ENCODE measurements at places on chromosomes 13 and 19.

GRCh38 chr19:20664901-20665781 lies 3.8 kb upstream of the ZNF626 start:
- peak; percentile 23 for DNase-seq

- peak; percentile 61 for DNase-seq
Observed at GRCh38 chr19:17255150-17255621, 9.4 kb downstream of the USHBP1 start.

- DNase-seq, result no peak
Observed at GRCh38 chr13:36885901-36886300, 34.1 kb downstream of the SMAD9 start.

- peak; percentile 71 for DNase-seq
Observed at GRCh38 chr13:112893570-112894422, 75.2 kb upstream of the MCF2L start.

DNA sequence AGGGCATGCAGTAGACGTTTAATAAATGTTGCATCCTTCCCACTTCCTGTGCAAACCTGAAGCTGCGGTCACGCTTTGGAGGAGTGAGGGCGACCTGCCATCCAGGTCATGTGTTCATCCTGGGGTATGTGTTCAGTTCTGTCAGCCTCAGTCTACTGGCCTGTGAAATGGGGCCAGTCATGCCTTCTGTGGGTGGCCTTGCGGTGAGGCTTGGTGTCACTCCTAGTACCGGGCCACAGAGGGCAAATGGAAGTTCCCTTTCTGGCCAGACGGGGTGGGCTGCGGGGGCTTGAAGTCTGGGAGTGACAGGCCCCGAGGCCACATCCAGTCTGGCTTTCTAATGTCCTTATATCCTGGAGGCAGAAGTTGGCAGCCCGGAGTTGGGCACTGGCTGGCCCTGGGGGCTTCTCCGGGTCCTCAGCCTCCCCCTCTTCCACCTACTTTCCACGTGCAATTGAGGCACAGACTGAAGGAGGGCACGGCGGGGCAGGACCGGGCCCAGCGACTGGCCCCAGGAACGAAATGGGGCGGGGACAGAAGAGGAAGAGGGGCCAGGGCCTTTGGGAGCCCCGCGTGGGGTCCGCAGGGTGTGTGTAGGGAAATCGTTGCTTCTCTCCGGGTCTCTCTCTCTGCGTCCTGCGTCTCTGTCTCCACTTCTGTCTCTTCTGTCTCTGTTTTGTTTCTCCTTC lies 11.1 kb downstream of the PDE4A start:
- DNase-seq, result peak; percentile 44

- peak; percentile 90 for DNase-seq
Observed at GRCh38 chr19:54172471-54173358, at the start of gene TMC4. Gene TMC4 (minus strand): TSS chr19:54173160. CDS start chr19:54173117, 43 bp downstream.

GRCh38 chr13:43200736-43201135 lies 177.3 kb downstream of the DNAJC15 start:
- no peak for DNase-seq

DNA sequence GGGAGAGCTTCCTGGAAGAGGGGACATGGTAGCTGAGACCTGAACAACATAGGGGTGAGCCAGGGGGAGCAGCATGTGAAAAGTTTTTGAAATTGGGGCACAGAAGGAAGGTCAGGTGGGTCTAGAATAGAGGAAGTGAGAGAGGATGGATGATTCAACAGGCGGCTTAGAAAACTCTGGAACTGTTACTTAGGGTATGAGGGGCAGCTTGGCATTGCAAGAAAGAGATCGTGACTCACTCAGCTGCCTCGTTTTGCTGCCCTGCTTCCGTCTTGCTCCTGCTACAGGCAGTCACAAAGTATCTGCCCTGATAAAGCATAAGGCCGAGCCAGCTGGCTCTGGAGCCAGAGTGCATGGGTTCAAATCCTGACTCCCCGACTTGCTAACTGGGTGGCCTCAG lies 1.3 kb upstream of the CEACAM20 start:
- DNase-seq, result no peak

GRCh38 chr19:45765702-45766295 lies 3.3 kb downstream of the SIX5 start:
- peak; percentile 66 for DNase-seq

- no peak for DNase-seq
Observed at GRCh38 chr13:102729560-102730270, 34.9 kb upstream of the METTL21C start.

GRCh38 chr13:24512197-24512907 lies at the start of gene PARP4:
Gene PARP4 (minus strand): TSS chr13:24512778. CDS start chr13:24503776, 9,002 bp downstream.
- peak; percentile 75 for DNase-seq

DNA sequence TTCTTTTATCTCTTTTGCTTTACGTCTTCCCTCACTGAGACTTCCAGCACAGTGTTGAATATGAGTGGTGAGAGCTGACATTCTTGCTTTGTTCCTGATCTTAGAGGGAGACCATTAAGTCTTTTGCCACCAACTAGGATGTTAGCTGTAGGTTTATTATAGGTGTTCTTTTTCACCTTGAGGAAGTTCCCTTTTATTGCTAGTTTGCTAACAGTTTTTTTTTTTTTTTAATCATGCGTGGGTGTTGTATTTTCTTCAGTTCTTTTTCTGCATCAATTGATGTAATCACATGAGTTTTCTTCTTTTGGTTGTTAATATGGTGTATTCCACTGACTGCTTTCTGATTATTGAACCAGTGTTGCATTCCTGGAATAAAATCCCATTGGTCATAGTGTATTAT lies 21.1 kb downstream of the AP1M1 start:
- no peak for DNase-seq

DNA sequence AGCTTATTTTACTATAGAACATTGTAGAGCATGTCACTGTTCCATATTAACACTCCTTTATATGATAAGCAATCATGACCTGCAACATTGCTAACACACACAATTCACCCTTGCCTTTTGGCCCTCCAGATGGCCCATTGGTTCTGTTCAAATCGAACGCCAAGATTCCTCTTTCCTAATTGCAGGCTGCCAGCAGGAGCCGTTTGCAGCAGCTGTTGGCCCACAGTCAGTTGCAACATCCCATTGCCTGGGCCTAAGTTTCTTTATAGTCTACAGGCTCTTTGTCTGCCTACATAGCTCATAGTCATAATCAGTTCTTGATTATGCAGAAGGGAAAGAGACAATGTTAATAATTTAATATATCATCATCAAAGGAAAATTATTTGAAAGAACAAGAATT lies 37.6 kb downstream of the KCTD12 start:
- DNase-seq, result no peak

GRCh38 chr19:38203197-38203596 lies 20.8 kb downstream of the DPF1 start:
- no peak for DNase-seq

GRCh38 chr19:42436006-42436405 lies 6.7 kb downstream of the CXCL17 start:
- DNase-seq, result no peak

GRCh38 chr19:1567848-1568227 lies 287 bp downstream of the MEX3D start:
- no peak for DNase-seq

GRCh38 chr19:35184884-35185283 lies 30.3 kb downstream of the FXYD5 start:
- DNase-seq, result no peak

GRCh38 chr13:58085819-58086218 lies 454.3 kb downstream of the PCDH17 start:
- no peak for DNase-seq

DNA sequence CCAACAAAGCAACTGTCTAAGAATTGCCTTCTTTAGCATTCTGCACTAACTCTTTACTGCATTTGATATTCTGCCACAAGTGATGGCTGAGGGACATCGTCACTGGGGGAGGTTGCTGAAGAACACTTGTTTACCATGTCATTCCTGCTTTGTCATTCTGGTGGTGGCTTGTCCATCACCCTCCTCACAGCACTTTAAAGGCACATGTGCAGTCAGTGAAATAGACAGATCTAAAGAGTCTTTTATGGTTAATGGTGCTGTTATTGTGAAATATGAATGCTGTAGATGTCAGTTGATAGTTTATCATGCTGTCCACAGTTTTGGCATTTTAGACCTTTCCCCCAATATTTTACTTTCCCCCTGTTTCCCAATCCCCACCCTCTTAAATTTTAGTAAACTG lies 120.9 kb upstream of the TSC22D1 start:
- no peak for DNase-seq

- no peak for DNase-seq
Observed at GRCh38 chr13:114258589-114258988, 22.8 kb upstream of the UPF3A start.

DNA sequence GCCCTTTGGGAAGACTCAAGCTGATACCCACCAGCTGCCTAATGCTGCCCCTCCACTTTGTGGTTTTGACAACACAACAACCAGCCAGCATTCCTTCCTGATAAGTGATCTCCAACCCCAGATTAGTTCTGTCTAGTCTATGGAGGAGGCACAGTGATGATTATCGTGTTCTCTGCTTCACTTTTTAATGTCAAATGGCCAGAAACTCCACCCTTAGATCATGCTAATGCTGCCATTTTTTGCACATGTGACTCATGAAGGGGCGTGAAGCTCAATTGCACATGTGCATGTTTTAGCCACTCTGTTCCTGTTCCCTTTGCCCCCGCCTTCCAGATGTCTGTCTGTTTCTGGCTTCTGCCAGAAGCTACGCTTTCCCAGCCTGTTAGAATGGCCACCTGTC lies 199.8 kb downstream of the COG6 start:
- DNase-seq, result no peak

GRCh38 chr13:46571189-46571908 lies 18.4 kb downstream of the LRCH1 start:
- no peak for DNase-seq

GRCh38 chr19:14478113-14478545 lies 3.0 kb upstream of the PTGER1 start:
- peak; percentile 70 for DNase-seq

DNA sequence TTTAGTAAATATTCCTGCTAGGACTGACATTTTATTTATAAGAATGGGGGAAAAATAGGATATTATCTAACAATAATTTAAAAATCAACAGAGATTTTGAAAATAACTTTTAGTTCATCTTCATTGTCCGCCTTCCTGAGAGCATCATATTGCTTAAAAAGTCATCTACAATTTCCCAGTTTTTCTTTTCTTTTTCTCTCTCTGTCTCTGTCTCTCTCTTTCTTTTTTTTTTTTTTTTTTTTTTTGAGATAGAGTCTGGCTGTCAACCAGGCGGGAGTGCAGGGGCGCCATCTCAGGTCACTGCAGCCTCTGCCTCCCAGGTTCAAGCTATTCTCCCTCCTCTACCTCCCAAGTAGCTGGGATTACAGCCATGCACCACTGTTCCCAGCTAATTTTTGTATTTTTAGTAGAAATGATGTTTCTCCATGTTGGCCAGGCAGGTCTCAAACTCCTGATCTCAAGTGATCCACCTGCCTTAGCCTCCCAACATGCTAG lies 276.3 kb downstream of the DACH1 start:
- DNase-seq, result no peak

- peak; percentile 24 for DNase-seq
Observed at GRCh38 chr13:26050568-26051230, 1.1 kb downstream of the SHISA2 start.

GRCh38 chr13:112825071-112825470 lies 135.2 kb downstream of the ATP11A start:
- DNase-seq, result no peak

- DNase-seq, result no peak
Observed at GRCh38 chr13:105097521-105097920, 1437.9 kb downstream of the EFNB2 start.

DNA sequence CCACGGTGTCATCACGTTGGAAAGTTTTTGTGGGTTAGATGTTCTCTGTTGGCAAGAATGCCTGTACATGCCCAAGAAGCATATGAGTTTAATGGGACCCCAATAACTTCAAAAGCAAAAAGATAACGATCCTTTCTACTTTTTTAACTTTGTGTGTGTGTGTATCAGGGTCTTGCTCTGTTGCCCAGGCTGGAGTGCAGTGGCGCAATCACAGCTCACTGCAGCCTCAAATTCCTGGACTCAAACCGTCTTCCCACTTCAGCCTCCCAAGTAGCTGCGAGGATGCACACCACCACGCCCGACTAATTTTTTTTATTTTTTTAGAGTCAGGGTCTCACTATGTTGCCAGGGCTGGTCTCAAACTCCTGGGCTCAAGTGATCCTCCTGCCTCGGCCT lies 34.3 kb upstream of the TPM4 start:
- no peak for DNase-seq

GRCh38 chr13:93824286-93824685 lies 597.7 kb downstream of the GPC6 start:
- no peak for DNase-seq

GRCh38 chr19:13085666-13086065 lies 17.0 kb downstream of the LYL1 start:
- no peak for DNase-seq

GRCh38 chr13:25203127-25203740 lies 31.1 kb upstream of the AMER2 start:
- DNase-seq, result no peak

GRCh38 chr19:47447470-47448359 lies 24.0 kb downstream of the SLC8A2 start:
- peak; percentile 66 for DNase-seq

DNA sequence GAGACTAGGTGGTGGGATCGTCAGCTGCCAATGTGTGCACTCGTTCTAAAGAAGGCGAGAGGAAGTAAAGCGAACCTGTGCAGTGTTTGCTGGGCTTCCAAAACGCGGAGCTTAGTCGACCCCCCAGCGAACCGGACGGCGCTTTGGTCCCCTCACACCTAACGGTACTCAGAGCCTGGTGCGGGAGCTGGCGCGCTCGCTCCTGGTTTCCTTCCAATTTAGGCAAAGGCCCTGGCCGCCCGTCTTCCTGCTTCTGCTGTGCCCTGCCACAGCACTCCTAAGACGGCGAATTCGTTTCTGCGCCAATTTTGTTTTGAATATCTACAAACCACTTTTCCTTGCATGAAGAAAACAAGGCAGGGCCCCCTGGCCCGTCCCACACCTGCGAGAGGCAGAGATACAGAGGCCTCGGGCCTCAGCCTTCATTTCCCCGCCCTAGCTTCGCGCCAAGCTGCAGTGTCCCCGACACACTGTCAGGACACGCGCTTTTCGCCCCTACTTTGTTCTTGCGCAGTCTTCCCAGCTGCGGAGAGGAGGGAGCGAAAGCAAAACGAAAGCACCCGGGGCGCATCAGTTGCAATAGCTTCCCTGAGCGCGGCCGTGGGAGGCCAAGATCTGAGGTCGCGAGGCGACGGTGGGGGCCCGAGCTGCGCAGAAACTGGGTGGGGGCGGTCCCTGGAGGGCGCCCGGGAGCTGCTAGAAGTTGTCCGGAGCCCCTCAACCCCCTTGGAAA lies 111.9 kb downstream of the KCNRG start:
- peak; percentile 42 for DNase-seq

DNA sequence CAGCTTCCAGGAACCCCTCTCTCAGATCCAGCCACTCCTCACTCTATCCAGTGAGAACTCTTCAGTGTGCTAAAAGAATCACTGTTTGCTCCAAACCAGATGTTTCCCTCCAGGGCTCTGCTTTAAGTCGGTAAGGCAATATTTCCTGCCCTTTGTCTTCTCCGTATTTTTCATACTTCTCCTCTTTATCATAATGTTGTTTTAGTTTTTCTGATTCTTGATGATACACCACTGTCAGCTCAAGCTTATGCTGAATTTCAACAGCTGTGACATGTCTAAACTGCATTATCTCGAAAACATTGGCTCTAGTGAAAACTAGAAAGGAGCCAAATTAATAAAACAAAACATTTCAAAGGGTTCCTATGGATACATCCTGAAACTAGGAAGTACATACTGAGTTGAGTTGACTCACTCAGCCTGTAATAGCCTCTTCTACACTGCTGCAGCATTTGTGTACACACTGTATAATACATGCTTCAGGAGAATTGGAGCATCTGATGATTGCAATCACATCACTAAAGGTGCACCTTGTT lies 39.8 kb downstream of the GPR180 start:
- DNase-seq, result no peak

All from pancreas (tissue), 10 donors.